Iris pigment epithelial cell (primary cell): ENCODE measurements at places on chromosomes 11 and 22.

DNA sequence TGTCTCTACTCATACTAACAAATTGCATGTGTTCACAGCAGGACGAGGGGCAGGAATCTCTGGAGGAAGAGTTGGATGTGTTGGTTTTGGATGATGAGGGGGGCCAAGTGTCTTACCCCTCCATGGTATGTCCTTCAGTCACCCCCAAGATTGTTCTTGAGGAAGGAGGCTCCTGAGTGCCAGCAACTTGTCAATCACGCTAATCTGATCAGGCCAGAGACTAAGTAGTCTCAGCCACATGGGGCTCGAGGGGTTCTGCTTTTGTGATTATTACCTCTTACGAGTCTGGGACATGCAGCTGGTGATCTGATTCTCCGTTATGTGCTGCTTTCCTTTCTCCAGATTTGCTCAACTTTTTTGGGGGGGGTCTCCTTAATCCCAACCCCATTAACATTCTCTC is 54.3 kb downstream of the CTNND1 start:
- no peak for DNase-seq

- DNase-seq = no peak
Observed at GRCh38 chr11:132257871-132258270, 887.5 kb downstream of the NTM start.

GRCh38 chr11:108324587-108324986 is 101.7 kb downstream of the ATM start:
- peak; percentile 59 for DNase-seq

DNA sequence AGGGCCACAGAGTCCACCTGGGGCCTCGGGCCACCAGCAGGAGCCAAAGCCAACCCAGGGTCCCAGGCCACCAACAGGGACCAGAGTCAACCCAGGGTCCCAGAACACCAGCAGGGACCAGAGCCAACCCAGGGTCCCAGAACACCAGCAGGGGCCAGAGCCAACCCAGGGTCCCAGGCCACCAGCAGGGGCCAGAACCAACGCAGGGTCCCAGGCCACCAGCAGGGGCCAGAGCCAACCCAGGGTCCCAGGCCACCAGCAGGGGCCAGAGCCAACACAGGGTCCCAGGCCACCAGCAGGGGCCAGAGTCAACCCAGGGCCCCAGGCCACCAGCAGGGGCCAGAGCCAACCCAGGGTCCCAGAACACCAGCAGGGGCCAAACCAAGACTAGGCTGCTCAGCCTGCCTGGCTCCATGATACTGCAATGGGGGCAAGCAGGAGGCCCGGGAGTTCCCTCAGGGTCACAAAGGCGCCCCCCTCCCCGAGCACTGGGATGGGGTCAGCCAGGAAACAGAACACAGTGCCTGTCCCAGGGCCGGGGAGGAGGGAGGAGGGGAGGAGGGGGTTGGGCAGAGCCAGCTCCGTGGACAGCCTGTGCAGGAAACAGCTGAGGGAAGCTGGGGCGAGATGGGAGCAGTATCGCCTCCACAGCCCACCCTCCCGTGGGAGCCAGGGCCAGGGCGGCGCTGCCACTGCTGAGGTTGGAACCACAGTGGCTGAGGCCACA is 62.0 kb upstream of the PRR5 start:
- DNase-seq = no peak

GRCh38 chr22:16827506-16827905 is 2.3 kb upstream of the XKR3 start:
- no peak for DNase-seq

DNA sequence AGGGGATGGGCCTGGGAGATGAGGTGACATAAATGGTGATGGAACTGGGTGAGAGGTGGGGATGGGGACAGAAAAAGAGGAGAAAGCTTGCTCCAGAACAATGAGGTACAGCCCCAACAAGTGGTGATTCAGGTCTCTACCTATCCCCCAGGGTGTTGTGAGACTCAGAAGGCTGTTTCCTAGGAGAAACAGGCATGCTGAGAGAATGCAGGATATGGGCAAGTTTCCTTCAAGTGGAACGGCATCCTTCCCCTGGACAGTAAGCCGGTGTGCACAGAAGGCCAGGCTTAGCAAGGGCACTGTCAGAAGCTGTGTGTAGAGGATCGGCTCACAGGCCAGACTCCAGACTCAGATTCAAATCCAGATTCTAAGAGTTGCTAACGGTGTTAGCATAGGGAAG is 34.1 kb upstream of the CRTAM start:
- DNase-seq = no peak

GRCh38 chr11:46719048-46719542 is at the start of gene F2:
Gene F2 (plus strand): TSS chr11:46719213. CDS start chr11:46719236, 23 bp downstream.
- no peak for DNase-seq

- DNase-seq = peak; percentile 26
Observed at GRCh38 chr11:64419818-64420485, 61.0 kb downstream of the RPS6KA4 start.

- no peak for DNase-seq
Observed at GRCh38 chr22:22343581-22344296, 99.2 kb downstream of the VPREB1 start.

DNA sequence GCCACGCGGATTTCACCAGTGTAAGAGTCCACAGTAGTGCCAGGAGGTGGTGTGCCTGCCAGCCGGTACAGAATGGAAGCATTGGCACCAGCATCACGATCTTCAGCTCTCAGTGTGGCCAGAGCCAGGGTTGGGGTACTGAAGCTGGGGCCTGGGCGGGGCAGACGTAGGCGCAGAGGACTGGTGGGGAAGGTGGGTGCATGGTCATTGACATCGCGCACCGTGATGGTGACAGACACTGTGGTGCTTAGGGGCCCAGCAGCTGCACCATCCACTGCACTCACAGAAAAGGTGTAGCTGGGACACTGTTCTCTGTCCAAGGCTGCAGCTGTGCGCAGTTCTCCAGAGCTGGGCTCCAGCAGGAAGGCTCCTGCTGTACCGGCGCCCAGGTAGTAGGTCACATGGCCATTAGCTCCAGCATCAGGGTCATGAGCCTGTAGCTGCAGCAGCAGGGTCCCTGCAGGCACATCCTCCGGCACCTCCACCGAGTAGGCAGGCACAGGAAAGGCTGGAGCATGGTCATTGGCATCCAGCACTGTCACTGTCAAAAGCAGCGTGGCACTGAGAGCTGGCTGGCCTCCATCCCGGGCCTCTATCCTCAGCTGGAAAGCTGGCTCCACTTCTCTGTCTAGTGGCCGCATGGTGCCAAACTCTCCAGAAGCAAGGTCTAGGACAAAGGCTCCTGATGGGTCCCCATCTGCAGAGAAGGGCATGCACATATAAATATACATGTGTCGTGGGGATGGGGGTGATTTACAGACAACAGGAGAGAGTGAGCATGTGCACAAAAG is 7.9 kb upstream of the TPP1 start:
- no peak for DNase-seq

DNA sequence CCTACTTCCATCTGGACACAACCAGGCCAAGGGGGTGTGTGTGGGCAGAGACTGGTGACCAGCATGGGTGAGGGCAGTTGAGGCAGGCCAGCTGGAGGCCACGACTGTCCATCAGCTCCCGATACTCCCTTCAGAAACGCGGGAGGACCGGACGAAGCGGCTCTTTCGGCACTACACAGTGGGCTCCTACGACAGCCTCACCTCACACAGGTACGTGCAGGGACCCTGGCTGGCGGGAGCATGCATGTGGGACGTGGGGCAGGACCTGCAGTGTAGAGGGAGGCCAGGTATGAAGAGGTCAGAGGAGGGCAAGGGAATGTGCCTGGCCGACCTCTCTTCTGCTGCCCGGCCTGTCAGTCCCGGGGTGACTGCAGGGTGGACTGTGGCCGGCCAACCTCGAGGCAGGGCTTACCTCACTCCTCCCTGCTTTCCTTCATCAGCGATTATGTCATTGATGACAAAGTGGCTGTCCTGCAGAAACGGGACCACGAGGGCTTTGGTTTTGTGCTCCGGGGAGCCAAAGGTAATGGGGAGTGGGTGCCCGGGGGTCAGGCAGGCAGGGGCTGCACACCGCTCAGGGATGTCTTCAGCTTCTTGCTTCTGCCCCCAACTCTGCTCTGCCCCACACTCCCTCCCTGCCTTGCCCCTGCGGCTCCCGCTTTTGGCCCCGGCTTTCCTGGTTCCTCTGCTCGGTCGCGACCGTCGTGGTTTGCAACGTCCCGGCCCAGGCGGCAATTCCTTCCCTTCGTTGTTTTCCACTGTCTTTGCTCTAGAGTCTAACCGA is 31.3 kb downstream of the SHANK3 start:
- no peak for DNase-seq

- no peak for DNase-seq
Observed at GRCh38 chr22:17875631-17876030, 101.4 kb upstream of the BID start.

- peak; percentile 87 for DNase-seq
Observed at GRCh38 chr11:109939166-109939810, 153.9 kb upstream of the ZC3H12C start.

DNA sequence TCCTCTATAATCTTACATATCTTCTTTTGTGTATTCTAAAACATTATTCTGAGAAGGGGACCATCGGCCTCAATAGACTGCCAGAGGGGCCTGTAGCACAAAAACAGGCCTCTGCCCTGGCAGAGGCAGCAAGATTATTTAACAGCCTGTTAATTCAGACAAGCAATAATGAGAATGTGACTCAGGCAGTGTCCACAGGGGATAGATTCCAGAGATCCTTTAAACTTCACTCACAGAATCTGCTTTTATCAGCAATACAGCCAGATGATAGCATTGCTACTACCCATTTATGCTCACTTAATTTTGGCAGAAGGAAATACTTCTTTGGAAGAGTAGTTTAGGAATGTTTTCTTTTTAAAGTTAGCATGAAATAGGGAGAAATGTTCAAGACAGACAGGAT is 44.9 kb downstream of the AAMDC start:
- peak; percentile 25 for DNase-seq

- no peak for DNase-seq
Observed at GRCh38 chr11:76210931-76211851, 4.9 kb upstream of the WNT11 start.

DNA sequence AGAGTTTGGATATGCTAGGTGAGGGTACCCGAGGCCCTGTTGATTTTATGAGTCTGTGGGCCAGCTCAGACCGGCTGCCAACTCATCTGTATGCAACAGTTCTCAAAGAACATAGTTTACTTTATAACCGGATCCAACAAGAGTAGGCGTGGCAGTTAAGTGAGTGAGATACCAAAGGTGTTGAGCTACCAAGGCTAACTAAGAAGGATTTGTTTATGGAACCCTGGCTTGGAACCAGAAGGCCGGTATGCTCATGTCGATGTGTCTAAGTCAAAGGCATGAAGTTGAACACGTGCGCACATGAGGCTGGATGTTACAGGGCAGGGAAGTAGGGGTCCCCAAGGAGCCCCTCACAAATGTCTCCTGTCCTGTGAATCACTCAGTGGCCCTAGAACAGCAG is at the start of gene KCNJ1:
Gene KCNJ1, minus strand, starts transcription at position 20 of the 400 bp plus-strand sequence. CDS start 27,053 bp downstream, outside the sequence.
- no peak for DNase-seq

- DNase-seq = no peak
Observed at GRCh38 chr11:64226507-64227051, 505 bp downstream of the NUDT22 start.

DNA sequence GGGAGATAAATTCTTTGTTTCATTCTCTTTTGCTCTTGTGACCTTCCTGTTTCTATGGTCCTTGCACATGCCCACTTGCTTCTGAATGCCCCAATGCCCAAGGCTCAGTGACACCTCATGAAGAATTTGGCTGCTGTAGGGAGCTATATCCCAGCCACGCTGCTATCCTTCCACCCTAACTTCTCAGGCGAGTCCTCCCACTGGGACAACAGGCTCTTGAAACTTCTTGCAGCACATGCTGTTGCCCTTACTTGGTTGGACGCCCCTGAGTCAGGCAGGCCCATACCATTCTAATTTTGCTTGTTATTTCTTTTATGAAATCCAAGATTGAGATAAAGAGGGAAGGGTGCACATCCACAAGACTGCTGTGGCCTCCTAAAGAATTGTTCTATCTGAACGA is 57.6 kb upstream of the BLID start:
- DNase-seq = peak; percentile 46

DNA sequence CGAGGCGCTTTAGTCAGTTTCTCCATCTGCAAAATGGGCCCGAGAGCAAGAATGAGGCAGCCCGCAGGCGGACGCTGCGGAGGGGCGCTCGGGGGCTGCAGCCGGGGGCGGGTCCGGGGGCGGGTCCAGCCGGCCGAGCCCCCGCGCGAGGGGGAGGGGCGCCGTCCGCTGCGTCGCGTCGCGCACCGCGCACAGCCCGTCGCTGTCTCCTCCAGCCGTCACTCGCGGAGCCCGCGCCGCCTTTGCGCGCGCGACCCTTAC is 282 bp downstream of the PC start:
- DNase-seq = no peak

DNA sequence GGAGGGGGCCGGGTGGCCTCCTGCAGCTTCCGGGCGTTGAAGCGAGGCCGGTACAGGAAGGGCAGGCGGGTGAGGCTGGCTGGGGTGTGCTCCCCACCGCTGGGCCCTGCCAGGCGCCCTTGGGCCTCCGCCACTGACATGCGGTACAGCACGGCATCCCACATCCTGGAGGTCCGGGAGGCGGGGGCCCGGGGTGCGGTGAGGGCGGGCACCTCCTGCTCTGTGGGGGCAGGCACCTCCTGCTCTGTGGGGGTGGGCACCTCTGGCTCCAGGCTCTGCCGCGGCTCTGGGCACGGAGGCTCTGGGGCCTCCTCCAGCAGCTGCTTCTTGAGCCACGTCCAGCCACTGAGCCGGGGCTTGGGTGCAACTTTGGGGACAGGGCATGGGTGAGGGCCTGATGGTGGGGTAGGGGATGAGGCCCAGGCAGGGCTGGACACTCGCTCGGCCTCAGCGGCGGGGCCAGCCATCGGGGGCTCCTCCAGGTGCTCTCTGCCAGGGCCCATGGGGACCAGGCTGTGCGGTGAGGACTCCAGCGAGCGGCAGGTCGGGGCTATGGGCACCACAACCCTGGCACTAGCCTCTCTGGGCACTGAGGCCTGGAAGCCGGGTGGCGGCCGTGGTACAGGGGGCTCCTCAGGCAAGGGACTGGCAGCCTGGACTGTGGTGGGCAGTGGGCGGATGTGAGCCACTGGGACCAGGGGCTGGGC is 2.3 kb downstream of the PRR33 start:
- no peak for DNase-seq

DNA sequence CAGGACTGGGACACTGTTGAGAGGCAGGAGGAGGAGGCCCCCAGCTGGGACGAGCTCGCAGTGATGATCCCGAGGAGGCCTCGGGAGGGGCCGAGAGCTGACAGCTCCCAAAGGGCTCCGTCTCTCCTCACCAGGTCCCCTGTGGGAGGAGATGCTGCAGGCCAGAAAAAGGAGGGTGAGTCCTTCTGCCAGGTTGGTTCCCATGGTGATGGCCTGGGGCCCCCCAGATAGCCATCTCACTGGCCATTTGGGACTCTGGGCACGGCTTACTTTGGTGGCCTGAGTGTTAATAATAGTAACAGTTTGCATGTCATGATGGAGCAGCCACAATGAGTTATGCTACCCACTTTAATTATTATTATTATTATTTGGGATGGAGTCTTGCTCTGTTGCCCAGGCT is 18.9 kb downstream of the TRIOBP start:
- DNase-seq = no peak
